ENCODE measurements at places on chromosomes 6 and 20. TPM values are rescaled to one million over a fixed set of nuclear protein-coding genes. Genes with fewer than 3 reads are reported as not detected.
A peak's percentile ranks its signal among the peaks of the same experiment; 100 is the strongest.

- DNase-seq: no peak
Observed at GRCh38 chr20:38590676-38591473, 9.9 kb downstream of the ADIG start.

DNA sequence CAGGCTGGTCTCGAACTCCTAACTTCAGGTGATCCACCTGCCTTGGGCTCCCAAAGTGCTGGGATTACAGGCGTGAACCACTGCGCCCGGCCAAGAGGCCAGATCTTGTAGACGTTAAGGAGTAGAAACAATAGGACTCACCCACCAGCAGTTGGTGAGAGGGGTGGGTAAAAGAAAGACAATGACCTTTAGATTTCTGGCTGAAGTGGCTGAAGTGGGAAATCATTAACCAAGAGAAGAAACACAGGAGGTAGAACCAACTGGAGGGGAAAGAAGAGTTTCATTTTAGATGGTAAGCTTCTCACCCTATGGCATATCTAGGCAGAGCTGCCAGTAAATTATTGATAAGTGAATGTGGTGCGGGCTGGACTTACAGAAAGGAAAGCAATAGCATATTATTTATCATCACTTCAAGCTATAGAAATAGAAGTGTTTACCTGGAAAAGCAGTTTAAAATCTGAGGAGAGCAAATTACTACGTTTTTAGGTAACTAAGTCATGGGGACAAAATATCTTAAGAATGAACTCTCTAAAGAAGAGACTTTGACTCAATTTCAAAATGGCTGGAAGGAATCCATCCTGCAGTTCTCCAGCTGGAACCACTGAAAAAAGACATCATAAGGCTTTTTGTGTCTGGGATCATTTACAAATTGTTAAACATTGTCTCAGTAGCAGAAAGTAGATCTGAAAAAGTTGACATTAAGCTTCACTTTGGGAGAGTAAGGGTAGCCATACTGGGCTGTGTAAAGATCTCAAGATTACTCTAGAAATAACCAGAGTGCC lies 109.6 kb downstream of the ALDH8A1 start:
- no peak for DNase-seq

DNA sequence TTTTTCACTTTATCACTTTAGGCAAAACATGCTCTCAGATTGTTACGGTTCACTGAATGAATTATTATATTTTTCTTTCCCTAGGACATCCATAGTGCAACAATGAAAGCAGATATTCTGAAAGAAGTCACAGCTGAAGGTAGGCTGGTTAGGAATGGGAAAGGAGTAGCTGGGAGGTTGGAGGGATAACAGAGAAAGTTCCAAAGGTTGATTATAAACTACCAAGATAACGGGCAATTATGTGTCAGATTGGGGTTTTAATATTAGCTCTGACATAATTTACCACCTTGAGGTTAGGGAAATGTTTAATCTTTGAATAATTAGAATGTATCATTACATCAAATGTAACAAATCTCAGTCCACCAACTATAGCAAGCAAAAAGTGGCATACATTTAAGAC lies 96.5 kb downstream of the HTR1B start:
- DNase-seq: no peak

DNA sequence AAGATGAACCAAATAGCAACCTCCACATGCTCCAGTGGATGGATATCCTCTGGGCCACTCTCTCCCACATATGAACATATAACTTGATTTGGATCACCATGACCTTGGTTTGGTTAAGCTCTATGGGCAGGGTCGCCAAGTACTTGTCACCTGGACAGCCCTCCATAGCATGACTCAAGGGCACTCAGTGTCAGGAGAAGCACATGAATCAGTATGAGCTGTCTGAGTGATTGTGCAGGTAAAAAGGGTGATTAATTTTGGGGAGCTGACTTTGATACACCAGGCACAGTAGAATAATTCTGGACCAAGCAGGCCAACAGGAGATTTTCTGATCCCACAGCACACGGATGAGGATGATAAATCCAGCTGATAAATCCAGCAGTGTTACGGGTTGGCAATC lies 74.4 kb downstream of the OPRM1 start:
- DNase-seq: no peak

The TREM1 gene
- polyA plus RNA-seq: 0.29 TPM

The ME1 gene
- polyA plus RNA-seq: 3.9 TPM

DNA sequence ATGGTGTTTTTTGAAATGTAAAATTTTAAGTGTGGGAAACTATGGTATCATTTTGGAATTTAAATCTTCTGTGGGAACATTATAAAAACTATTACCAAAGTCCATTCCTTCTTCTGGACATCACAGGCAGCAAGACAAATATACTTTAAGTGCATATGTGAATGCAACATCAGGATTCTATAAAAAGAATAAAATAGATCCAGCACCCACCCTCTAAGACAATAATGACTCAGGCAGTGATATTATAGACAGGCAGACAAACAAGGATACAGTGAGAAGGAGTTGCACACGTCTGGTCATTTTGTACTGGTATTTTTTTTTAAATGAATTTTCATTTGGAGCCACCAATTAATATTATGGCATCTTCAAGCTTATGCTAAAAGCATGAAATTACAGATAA lies 21.1 kb upstream of the NEDD9 start:
- DNase-seq: no peak

DNA sequence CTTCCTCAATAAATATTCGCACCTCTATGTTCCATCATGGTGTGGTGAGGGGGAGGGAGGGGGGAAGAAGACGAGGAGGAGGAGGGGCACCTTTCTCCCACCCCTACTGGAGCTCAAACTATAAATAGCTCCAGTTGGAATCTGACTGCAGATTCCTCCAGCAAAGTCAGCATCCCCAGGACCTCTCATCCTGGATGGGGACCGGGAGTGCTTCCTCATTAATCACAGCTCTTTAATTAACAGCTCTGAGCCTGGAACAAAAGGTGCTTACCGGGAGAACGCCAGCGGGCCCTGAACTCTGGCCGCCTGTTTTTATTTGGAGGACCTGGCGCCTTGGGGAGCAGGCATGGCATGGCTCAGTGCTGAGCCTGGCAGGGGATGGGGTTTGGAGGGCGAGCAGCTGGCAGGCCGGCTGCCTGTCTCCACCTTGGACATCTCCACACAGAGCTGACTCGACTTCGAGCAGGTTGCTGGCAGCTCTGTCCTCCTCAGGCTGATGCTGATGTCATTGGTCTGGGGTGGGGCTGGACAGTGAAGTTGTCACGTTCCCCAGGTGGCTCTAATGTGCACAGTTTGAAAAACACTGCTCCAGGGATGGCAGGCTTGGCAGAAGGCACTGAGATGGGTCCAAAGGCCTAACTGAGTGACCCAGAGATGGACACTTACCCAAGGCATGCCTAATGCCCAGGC lies 180.4 kb downstream of the DHX35 start:
- DNase-seq: no peak

DNA sequence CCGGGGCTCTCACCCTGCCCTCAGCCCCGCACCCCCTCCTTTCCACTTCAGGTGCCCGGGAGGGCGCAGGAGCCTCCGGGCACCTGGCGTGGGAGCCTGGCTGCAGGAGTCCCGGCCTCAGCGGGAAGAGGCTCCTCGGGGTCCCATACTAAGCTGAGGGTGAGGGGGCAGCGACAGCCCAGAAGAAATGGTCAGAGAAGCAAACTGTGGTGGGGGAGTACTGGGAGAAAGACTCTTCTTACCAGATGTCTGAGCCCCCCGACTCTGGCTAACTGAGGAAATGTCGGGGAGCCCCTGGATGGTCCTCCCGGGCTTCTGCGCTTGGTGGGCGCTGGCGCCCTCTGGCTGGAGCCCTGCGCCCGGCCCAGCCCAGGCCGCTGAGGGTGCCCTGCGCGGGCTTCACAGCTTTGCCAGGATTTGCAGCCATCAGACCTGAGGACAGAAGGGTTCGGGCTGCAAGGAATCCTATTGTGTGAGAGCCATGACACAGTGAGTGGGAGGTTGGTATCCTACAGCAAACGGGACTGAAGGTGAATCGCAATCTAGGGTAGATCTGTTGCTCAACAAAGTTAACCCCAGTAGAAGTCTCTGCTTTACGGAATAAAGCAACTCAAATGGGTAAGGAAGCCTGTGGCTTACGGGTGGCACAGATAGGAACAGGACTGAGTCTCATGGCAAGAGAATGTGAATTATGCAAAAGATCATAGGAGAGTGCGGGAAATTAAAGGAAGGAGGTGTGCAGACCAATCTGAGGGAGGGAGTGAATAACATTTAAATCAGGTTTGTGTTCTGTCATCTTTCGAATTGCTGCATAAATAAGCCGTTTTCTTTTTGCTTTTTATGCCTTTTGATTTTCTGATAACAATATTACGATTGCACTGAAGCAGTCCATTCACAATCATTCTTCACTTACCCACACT lies 639 bp upstream of the RCAN2 start:
- peak; percentile 44 for DNase-seq

GRCh38 chr6:145836772-145837171 lies 22.2 kb upstream of the FBXO30 start:
- DNase-seq: no peak

DNA sequence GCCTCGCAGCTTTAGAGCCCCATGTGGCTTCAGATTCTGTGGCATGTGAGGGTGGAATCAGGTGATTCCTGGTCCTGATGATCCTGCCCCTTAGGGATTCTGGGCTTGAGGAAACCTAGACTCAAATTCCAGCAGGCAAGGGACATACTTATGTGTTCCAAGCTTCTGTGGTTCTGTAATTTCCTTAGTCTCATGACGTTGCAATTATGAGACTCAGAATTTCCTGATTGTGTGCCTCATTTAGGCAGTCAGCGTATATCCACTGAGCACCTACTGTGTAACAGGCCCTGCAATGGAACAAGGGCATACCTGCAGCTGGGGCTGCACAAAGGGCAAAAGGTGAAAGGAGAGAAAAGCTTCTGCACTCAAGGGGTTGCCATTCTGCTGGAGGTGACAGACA lies 11.6 kb upstream of the BPIFB4 start:
- no peak for DNase-seq

DNA sequence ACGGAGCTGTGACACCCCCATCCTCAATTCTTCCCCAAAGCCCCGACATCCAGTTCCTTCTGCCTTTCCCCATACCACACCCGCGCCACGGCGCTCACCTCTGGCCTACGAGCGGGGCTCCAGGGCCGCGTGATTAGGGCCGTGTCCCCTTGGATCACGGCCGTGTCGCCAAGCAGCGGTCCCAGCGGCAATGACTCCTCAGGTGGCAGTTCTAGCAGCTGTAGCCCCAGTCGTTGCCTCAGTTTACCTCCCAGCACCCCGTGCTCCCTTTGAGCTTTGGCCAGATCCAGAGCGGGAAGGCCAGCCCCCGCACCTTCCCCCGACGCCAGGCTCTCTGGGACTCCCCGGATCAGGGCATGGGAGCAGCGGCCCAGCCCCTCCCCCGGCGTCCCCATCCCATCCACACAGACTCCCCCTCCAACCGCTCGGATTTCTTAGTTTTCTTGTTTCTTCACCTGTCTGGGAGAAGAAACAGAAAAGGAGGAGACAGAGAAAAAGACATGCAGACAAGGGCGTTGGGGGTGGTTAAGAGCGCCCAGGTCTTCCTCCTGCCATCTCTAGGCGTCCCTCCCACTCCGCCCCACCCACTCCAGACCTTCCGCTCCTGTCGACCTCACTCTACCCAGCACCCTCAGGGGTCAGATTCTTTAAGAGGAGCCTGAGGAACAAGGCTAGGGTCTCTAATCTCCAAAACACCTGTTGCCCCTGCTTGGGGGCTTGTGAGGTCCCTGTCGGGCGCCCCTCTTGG lies at the start of gene DDAH2:
Gene DDAH2, minus strand, starts transcription at position 533 of the 748 bp plus-strand sequence. Its CDS starts 138 bp downstream, at position 395.
- no peak for DNase-seq

The PAX1 gene
- 3.0 TPM for polyA plus RNA-seq

- no peak for DNase-seq
Observed at GRCh38 chr20:60541991-60542390, 583.8 kb downstream of the CDH26 start.

The ZC2HC1B gene
- not detected for polyA plus RNA-seq

The PLA2G7 gene
- polyA plus RNA-seq: 3.5 TPM

GRCh38 chr20:38453941-38454340 lies 18.7 kb upstream of the RALGAPB start:
- DNase-seq: no peak

- DNase-seq: no peak
Observed at GRCh38 chr6:112348891-112349635, 1.9 kb downstream of the RFPL4B start.

Data from left renal pelvis (tissue), 4 donors.